ENCODE measurements at places on chromosomes 1 and 21.

GRCh38 chr1:100441146-100441545 lies 88.8 kb downstream of the CDC14A start:
- no peak for DNase-seq

DNA sequence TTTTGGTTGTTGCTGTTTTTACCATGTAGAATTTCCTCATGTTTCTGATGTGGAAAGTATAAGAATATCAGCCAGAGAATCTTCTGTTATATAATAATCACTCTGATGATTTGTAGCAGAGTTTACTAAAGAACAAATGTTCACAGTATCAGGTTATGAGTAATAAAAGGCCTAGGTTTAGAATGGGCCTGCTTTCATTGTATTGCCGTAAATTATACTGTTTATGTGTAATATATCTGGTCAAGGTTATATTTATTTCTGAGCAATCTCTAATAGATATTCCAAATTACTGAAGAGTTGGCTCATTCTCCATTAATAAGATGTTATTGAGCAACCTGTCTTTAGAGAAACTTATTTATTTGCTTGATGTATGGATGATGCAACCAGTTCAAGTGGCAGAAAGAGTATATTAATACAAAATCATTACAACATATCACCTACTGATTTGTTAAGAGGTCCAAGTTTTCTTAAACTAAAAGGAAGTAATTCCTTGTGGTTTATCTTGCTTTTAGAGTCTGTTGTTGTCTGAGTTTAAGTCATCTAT lies 649.4 kb upstream of the CXADR start:
- no peak for DNase-seq

- no peak for DNase-seq
Measured at GRCh38 chr1:222136869-222137268, 395.0 kb upstream of the DUSP10 start.

DNA sequence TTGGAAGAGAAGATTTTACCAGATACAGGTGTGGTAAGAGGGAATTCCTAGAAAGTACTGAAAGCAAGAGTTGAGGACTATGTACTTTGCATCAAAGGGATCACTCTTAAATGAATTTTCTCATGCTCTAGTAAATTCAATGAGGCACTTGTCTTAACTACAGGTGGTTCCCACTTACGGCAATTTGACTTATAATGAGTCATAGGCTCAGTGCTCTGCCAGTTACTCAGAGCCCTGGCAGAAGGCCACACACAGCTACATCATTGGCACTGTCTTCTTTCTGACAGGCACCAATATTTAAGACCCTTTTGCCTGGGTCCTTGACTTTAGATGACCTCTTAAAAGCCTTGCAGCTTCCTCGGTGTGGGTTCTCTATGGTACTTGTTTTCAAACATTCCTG lies 15.9 kb upstream of the ADAMTS5 start:
- DNase-seq, result no peak

- no peak for DNase-seq
Measured at GRCh38 chr1:232016616-232017015, 390.0 kb downstream of the DISC1 start.

- DNase-seq, result no peak
Measured at GRCh38 chr1:32798679-32799416, 18.3 kb downstream of the YARS1 start.

DNA sequence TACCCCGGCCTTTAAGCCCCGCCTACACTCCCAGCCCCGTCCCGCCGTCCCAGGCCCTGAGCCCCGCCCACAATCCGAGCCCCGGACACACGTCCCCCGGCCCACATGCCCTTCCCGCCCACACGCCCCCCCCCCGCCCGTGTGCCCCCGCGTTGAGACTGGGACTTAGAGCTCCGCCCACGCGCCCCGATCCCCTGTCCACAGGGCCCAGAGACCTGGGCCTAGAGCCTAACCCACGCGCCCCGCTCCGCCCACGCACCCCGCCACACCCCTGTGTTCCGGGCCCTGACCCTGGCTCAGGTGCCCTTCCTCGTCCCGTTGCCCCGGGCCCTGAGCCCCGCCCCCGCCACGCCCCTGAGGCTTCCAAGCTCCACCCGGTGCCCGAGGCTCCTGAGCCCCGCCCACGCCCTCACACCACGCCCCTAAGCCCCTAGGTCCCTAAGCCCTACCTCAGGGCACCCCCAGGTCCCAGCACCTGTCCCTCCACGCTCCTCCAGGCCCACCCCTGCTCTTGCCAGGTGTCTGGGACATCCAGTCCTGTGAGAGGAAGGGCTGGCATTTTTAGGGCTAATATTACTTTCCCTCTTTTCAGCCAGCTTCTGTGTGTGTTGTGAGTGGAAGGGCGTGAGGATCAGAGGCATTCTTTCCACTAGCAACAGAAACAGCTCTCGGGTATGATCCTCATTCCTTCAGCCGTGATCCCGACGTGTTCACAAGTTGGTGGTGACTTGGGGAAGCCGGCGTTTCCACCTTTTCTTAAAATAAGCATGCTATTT lies 552 bp upstream of the GPR157 start:
- no peak for DNase-seq

DNA sequence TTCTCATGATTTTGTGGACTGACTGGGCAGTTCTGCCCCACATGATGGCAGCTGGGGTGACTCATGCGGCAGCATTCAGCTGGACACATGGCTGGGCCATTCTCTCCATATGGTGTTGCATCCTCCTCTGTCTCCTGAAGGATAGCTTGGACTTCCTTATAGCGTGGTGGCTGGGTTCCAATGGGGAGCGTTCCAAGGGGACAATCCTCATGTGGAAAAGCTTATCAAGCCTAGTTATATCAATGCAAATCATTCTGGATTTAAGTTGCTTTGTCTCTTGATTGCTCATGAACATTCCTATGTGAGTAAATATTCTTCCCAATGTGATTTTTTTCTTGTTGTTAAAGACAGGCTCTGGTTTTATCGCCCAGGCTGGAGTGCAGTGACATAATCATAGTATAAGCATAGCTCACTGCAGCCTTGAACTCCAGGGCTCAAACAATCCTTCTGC lies 13.2 kb upstream of the SLC2A1 start:
- peak; percentile 55 for DNase-seq

- DNase-seq, result no peak
Measured at GRCh38 chr1:36529769-36530260, 47.1 kb upstream of the CSF3R start.

DNA sequence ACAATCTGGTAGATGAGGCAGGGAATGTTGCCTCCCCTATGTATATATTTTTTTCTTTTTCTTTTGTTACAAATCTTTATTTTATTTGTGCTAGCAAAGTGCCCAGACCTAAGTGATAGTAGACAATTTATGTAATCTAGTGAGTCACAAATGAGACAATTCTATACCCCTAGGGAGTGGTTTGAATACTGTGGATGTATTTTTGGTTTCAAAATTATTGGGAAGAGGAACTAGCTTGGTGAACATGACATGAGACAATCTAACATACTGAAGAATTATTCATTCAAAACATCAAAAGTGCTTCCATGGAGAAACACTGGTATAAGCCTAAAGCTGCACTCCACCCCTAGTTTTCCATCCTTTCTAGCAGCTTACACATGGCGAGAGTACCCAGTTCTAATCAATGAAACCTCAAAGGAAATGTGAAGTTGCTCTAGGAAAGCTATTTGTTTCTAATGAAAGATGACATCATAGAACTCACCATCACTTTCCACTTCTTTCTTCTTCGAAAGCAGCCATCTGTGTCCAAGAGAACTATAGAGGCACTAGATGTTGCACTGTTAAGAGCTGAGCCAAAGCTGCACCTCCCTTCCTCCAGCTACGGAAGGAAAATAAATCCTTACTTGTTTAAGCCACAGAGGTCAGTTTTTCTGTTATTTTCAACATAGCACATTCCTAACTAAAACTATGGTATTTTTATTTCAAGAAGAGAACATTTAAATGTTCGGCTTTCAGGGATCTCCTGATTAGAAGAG lies 764.6 kb downstream of the LTN1 start:
- no peak for DNase-seq

DNA sequence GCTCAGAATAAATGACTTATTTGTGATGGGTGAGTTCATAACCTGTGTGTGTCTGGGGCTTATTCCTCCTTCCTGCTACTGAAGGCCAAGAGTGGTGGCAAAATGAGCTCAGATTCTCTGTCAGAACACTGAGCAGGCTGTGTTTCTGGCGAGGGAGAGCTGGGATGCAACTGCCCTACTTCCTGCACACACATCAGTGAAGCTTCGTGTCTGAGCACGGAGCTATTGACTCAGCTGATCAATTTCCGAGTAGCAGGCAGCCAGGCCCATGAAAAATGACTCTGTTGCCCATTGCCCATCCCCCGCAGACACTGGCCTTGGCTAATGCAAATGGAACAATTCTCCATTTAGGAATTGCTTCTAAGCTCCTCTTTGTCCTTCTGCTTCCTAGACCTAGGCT lies 27.7 kb downstream of the TNR start:
- DNase-seq, result peak; percentile 23

DNA sequence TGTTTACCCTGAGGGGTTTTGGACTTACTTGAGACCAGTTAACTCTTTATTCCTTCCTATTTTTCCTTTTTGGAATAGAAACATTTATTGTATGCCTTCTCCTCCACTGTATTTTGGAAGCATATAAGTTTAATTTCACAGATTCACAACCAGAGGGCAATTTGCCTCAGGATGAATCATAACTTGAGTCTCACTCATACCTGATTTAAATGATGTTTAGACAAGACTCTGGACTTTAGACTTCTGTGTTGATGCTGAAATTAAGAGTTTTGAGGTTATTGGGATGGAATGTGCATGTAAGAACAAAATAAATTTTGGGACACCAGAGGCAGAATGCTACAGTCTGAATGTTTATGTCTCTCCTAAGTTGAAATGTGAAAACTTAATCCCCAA lies 7.1 kb upstream of the ADAM30 start:
- DNase-seq, result no peak

GRCh38 chr1:40161888-40162397 lies 756 bp downstream of the RLF start:
- no peak for DNase-seq

DNA sequence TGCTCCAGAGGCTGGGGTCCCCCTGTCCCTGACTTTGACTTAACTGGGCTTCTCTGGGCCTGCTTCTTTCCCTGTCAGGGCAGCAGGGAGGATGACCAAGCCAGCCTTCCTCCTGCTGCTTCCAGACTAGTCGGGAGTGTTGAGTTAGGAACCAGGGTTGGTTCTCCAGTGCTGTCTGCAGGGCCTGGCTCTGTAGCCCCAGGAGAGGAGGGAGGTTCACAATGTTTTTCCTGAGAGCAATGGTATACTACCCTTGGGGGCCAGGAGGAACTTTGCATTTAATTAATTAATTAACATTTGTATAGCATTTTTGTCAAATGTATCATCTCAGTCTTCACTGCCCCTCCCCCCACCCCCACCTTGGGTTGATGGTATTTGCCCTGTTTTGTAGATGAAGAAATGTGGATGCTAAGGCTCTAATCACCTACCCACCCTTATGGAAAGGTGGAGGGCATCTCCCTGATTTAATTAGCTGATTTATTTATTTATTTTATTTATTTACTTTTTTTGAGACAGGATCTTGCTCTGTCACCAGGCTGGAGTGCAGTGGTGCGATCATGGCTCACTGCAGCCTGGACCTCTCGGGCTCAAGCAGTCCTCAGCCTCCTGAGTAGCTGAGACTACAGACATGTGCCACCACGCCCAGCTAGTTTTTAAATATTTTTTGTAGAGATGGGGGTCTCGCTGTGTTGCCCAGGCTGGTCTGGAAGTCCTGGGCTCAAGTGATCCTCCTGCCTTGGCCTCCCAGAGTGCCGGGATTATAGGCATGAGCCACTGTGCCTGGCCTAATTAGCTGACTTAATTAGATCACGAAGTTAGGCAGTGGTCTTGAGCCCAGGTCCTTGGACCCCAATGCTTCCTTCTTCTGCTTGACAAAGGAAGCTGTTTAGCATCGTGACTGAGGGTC lies 6.6 kb downstream of the H6PD start:
- no peak for DNase-seq

DNA sequence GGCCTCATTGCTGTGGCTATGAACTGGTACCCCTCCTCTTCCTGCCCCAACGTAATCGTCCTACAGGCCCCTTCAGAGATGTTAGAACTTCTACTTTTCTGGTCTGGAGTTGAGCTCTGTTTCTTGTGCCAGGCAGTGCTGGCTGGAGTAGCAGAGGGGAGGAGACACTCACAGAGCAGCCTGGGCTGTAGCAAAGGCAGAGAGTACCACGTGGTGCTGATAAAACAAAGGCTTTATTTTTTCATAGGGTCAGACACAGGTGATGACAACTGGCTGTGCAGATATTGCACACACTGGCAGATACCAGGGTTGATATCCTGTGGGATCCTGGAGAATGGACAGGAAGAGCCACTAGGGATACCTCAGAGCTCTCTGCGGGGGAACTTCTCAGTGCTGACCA lies 23.2 kb downstream of the CRCT1 start:
- DNase-seq, result no peak

GRCh38 chr1:154874465-154874864 lies 4.4 kb upstream of the KCNN3 start:
- DNase-seq, result no peak

DNA sequence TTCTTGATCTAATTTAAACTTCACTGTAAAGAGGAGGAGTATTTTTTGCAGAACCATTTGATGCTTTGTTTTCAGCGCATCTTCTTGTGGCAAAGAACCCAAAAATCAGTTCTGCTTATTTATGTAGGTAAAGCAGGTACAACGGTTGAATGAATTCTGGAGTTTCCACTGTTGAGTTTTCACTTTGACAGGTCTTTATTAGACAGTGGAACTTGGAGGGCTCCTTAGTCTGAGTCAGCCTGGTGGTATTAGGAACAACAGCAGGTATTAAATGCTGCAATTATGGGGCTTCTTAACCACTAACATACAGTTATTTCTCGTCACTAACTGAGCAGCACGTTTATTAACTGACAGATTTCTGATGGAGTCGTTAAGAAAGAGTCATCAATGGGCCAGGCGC lies 1.2 kb downstream of the LRIG2 start:
- no peak for DNase-seq

GRCh38 chr1:68644504-68644903 lies 147.6 kb upstream of the DEPDC1 start:
- DNase-seq, result no peak

- peak; percentile 55 for DNase-seq
Measured at GRCh38 chr1:163528710-163529348, 207.1 kb downstream of the NUF2 start.

DNA sequence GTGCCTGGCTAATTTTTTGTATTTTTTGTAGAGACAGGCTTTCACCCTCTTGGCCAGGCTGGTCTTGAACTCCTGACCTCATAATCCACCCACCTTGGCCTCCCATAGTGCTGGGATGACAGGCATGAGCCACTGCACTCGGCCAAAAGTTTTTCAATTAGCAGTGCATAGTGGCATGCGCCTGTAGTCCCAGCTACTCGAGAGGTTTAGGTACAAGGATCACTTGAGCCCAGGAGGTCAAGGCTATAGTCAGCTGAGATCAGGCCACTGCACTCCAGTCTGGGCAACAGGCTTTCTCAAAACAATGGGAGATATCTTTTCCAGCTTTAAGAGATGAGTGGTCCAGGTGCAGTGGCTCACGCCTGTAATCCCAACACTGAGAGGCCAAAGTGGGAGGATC lies 30.8 kb downstream of the DAP3 start:
- no peak for DNase-seq

DNA sequence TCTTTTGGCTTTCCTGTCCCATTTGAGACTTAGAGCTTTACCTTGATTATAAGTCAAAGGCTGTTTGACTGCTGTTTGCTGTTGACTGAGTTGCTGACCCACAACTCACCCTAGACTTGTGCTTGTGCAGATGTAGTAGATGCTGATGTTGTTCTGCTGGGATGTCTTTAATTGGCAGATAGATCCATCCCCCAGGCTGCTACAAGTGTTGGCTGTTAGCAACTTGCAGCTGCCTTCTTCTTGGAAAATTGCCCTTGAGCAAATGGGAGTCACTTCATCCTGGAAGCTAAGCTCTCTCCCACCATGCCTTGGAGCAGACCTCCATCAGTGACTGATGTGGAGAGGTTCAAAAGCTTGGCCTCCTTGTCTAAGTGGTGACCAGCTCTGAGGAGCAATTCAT lies 139.3 kb upstream of the KIAA0040 start:
- DNase-seq, result no peak

All from WERI-Rb-1 (cell line).